ENCODE measurements at places on chromosomes 5 and 9.
A peak's percentile ranks its signal among the peaks of the same experiment; 100 is the strongest.

GRCh38 chr5:139575751-139576150 lies 14.6 kb downstream of the UBE2D2 start:
- DNase-seq, result no peak

DNA sequence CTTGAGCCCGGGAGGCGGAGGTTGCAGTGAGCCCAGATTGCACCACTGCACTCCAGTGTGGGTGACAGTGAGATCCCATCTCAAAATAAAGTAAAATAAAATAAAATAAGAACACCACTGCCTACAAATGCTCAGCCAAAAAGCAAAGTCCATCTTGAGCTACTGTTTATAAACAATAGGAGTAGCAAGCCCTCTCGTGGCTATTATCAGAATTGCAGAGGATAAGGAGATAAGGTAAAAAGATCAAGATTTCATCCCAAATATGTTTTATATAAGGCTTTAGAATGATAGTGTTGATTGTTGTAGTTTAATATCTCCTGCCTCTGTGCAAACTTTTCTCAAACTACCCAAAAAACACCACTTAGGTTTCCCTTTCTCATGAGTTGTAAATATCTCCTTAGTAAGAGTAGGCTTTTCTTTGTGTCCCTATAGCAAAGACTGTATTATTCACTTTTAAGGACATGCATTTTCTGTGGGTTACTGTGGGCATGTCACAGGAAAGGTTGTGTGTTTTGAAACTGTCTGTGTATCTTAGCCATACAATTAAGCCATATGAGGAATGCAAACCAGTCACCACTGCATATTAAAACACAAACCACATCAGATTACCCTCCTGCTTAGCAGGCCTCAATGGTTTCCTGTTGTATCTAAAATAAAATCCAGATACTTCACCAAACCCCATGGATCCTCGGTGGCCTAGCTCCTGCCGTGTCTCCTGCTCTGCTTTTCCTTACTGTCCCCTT lies 31.8 kb upstream of the CKS2 start:
- DNase-seq, result peak; percentile 73

DNA sequence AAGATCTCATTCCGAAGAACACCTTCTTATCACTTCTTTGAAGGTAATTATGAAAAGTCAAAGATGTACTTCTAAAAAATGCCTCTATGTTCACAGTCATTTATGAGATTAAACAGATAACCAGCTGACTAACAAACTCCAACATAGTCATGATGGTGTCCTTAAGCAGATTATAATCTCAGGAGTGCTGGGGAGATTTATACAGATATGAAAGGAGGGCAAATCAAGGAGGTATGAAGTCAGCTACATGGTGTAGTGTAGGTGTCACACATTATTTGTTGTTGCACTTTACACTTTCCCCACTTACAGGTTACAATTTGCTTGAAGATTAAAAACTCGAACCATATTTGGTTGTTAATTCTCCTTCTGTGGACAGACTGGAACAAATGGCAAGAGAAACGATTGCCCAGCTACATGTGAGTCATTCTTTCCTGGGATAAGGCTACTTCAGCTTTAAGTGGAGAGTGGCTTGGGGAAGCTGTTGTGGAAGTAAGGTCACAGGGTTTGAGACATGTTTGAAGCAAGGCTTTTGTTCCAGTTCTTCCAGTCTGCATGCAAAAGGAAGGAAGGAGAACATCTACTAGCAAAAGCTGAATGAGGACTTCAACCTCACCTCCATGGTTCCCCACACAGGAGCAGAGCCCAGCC lies 320.1 kb downstream of the ADGRV1 start:
- DNase-seq, result peak; percentile 59

DNA sequence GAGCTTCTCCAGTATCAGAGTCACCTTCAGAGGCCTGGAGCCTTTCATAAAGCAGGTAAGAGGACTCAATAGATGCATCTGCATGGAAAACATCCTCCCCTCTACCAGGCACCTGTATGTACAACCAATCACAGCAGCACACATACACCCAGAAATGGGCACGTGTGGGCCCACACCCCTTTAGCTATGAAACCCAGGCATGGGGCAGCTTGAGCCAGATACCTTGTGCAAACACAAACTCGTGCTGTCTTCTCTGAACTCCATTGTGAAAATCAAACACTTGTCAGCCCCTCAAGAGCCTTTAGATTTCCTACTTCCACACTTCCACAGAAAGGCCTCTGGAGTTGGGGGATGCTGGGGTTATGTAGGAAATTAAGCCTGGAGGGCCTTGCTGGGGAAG lies 1.1 kb upstream of the CSF2 start:
- DNase-seq, result no peak

GRCh38 chr5:133273661-133274596 lies 222.1 kb downstream of the HSPA4 start:
- peak; percentile 60 for DNase-seq

GRCh38 chr5:180056153-180056552 lies 15.4 kb downstream of the RNF130 start:
- DNase-seq, result no peak

DNA sequence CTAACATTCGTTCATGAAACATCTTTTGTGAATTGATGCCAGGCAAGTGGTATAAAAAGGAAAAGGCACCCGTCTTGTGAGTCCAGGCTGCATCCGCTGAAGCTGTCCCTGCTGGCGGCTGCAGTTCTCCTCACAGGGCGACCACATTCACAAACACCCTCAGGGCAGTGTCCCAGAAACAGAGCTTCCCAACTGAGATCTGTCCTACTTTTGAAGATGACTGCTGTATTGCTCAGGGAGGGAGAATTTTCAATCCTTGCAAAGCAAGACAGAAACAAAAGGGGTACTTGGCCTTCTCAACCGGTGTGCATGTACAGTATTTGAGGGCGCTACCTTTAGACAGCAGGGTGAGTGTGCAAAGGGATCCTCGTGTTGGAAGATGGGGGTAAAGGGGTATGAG lies 316.1 kb downstream of the GADD45G start:
- DNase-seq, result no peak

- DNase-seq, result no peak
Measured at GRCh38 chr9:125820100-125820804, 73.1 kb downstream of the PBX3 start.

DNA sequence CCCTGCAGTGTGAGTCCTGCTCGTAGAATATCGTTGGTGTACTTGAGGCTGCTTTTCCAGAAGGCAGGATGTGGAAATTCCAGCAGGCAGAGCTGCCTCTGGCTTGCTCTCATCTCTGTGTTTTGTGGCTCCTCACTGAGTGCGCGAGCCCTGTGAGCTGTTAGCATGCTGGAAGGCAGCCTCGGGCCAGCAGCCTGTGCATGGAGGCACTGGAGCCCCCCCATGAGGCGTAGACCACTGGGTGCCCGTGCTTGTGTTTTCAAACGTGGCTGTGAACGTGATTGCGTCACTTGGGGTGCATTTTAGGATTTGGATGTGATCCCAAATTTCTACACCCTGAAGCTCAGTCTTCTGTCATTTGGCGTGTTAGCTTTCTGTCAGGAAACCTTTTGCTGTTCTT lies 3.2 kb downstream of the WDR5 start:
- peak; percentile 46 for DNase-seq

DNA sequence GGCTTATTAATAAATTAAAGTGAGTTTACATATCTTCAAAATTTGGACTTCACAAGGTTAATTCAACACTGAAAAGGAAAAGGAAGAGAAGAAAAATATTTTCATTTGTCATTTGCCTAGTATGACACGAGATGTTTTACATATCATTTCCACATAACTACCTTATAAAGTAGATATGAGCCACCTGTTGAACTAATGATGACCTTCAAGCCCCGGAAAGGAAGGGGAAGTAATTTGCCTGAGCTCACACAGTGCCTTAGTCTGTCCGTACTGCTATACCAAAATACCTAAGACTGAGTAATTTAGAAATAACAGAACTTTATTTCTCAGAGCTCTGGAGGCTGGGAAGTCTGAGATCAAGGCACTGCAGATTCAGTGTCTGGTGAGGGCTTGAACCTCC lies 17.9 kb downstream of the CMYA5 start:
- DNase-seq, result no peak

- no peak for DNase-seq
Measured at GRCh38 chr9:14258660-14259239, 55.2 kb downstream of the NFIB start.

DNA sequence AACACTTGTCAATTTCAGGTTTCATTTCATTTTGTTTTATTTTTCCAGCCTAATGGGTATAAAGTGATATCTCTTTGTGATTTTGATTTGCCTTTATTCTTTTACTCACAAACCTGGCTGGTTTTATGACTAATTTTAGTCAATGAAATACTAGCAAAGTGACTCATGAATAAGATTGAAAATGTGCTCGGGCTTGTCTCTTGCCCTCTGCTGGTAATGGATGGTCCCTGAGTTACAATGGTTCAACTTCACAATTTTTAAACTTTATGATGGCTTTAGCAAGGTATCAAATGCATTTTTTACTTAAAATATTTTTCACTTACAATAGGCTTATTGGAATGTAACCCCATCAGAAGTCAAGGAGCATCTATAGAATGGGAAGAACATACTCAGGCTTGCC lies 431.4 kb upstream of the CCNG1 start:
- peak; percentile 8 for DNase-seq

- DNase-seq, result peak; percentile 34
Measured at GRCh38 chr9:91273853-91274552, 87.7 kb downstream of the AUH start.

- peak; percentile 89 for DNase-seq
Measured at GRCh38 chr5:1792842-1793266, 6.8 kb downstream of the MRPL36 start.

GRCh38 chr9:104944356-104944755 lies 16.4 kb upstream of the ABCA1 start:
- DNase-seq, result no peak

DNA sequence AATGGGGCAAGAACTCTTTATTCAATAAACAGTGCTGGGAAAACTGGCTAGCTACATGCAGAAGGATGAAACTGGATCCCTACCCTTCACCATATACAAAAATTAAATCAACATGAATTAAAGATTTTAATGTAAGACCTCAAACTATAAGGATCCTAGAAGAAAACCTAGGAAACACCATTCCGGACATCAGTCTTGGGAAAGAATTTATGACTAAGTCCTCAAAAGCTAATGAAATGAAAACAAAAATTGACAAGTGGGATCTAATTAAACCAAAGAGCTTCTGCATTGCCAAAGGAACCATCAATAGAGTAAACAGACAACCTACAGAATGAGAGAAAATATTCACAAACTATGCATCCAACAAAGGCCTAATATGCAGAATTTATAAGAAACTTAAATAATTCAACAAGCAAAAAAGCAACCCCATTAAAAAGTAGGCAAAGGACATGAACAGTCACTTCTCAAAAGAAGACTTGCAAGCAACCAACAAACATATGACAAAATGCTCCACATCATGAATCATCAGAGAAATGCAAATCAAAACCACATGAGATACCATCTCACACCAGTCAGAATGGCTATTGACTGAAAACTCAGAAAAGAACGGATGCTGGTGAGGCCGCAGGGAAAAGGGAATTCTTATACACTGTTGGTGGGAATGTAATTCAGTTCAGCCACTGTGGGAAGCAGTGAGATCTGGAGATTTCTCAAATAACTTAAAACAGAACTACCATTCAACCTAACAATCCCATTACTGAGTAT lies 104.3 kb upstream of the MAP3K1 start:
- DNase-seq, result peak; percentile 85

- DNase-seq, result no peak
Measured at GRCh38 chr9:35108461-35108860, 5.5 kb upstream of the STOML2 start.

DNA sequence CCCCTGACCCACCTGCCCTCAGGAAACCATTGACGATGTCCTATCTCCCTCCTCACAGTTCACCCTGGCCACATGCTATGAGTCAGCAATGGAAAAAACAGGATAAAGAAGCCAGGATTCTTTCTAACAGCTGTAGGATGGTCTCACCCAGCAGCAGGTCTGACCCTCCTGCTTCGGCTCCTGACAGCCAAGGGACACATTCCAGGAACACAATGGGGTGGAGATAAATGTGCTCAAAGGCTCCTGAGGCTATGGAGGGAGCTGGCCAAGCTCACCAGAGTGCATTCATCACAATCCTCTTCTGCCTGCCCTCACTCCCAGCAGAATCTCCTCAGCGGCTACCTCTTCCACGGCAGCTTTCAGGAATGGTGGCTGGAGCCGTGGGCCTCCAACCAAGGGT lies 170.3 kb downstream of the PJA2 start:
- DNase-seq, result peak; percentile 33

- no peak for DNase-seq
Measured at GRCh38 chr5:102638316-102638715, 116.8 kb upstream of the PAM start.

DNA sequence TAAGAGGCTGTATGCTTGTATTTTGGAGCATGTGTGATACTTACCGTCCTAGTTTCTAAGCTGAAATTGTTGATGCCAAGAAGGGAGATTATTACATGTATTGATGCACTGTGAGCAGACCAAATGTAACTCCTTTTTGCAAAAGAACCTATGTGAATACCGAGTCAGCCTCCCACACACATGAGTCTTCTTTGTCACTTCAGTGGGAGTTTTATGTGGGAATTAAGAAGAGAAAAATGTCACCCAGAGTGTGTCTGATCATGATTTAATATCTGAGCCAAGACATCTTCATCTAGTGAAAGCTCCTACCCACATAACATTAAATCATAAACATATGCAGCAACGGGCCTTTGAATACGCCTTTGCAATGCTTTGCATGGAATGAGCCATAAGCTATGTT lies 380.3 kb upstream of the ACTBL2 start:
- no peak for DNase-seq

- no peak for DNase-seq
Measured at GRCh38 chr9:126113756-126114408, 212.7 kb upstream of the MVB12B start.

DNA sequence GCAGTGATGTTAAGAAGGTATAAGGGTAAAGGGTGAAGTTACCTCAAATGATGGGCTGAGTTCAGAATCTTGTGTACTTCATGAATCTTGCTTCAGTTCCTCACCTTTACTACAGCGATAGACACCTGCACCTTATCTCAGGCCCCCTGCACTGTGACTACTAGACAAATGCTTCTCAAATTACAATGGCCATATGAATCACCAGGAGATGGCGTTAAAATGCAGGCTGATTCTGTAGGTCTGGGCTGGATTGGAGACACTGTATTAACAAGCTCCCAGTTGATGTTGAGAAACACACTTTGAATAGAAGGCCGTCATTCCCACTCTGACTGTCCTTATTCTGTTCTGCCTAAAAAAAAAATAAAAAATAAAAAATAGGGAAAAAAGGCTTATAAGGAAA lies 29.8 kb downstream of the TARS1 start:
- DNase-seq, result peak; percentile 56

GRCh38 chr5:39164529-39165402 lies 54.6 kb downstream of the FYB1 start:
- DNase-seq, result no peak

DNA sequence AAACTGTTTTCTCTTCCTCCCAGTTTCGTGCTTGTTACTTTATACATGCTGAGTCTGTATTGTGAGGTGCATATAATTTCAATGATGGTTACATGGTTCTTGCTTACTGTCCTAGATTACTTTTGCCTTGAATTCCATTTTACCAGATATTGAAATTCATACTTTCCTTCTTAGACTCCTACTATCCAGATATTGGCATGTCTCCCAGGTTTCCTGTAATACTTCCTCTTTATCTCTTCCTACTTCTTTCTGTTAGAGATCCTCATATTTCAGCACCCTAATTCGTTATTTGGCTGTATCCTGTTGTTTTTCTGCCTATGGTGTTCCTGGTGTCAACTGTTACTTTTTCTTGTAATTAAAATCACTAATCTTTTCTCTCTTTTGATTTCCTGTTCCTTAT lies 522.1 kb downstream of the CCDC171 start:
- DNase-seq, result no peak

All from astrocyte of the hippocampus (primary cell).